Fibroblast of skin of right biceps (primary cell): ENCODE measurements at places on chromosomes 4 and X.
A peak's percentile ranks its signal among the peaks of the same experiment; 100 is the strongest.

DNA sequence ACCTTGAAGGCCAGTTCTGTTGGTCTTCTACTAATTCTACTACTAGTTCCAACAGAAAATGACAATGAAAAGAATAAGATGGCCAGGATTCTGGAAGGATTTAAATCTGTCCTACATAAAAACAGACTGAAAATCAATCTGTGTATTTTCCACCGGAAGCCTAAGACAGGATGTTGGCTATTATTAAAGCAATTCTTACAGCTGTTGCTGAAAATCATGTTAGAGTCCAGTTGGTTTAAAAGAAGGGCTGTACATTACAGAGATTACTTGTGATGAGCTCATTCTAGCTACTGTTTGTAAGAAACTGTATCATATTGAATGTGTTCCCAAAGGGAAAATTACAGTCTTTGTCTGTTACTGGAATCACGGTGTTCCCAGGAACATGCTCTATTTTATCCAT, 54.8 kb upstream of the MAGEB16 start:
- DNase-seq = no peak

DNA sequence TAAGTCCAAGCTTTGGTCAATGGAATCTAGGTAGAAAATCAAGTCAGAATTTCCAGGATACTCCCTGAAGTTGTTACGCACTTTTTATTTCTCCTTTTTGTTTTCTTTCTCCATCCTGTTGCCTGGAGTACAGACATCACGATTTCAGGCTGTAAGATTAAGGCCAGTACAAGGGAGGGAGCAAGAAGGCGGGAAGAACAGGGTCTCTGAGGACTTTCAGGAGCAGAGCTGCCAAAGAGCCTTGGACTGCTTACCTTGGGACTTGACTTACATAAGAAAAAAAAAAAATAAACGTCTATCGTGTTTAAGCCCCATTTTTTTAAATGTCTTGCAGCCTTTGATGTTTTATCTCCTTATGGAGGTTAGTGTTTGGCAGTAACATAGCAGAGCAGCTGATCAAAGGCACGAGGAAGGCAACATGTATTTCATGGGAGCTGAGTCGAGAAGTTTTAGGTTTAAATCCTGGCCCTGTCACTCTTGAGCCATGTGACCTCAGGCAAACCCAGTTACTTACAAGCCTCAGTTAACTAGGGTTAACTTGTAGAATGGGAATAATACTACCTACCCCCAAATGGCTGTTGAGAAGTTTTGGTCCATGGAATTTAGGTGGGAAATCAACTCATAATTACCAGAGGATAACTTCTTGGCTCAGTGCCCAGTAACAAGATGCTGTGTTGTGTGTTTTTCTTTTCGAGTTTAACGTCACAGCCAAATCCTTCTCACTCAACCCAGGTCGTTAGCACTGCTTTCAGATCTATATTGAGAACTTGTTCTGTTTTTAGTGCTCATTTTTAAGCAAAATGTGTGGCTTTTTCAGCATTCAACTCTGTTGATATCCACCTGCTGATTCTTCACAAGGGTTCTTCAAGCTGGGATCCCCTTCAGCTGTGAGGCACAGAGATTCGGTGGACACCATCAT, 106.8 kb downstream of the CLNK start:
- no peak for DNase-seq

DNA sequence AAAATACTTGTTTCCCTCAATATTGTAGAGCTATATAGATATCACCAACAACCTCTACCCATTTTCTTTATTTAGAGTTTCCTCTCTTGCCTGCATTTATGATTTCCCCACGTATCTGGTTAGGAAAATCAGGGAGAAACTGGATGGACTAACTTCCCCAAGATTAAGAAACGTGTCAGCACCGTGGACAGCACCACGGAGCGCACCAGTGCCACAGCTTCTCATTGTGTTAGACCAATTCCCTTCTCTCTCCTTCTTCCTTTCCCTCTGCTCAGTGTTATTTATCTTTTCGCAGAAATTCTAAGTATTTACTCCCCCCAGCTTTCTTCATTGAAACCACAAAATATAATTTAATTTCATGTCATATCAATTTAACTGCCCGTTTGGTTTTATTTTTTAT, 568.6 kb upstream of the BOD1L1 start:
- peak; percentile 53 for DNase-seq

- DNase-seq = no peak
These were observed at the start of gene PPP1R3F for GRCh38 chrX:49269767-49270248. Gene PPP1R3F, plus strand, starts transcription at chrX:49269793. Its CDS starts 77 bp downstream, at chrX:49269870.

GRCh38 chr4:76354517-76355473, 48.3 kb downstream of the STBD1 start:
- DNase-seq = no peak

DNA sequence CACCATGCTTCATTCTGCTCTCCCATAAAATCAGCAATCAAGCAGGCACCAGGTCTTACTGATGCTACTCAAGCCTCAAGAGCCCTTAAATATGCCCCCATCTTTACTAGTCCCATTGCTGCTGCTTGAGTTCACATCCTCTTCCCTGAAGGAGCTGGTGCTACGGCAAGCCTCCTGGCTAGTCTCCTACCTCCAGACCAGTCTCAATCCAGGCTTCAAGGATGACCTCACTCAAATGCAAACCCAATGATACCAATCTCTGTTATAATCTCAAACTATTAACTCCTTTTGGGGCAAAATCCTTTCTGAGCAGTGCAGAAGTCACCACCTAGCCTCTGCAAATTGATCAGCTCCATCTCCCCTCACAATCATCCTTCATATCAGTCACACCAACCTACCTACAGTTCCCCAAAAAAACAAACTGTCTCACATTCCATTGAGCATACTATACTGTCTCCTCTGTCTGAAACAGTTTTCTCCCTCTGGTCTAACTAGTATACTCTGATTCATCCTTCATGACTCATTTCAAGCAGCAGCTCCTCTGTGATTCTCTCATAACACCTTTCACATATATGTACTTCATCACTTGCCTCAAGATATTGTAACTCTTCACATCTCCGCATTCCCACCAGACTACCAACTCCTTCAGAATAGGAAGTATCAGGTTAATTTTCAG, 30.0 kb downstream of the PAPSS1 start:
- DNase-seq = peak; percentile 86

DNA sequence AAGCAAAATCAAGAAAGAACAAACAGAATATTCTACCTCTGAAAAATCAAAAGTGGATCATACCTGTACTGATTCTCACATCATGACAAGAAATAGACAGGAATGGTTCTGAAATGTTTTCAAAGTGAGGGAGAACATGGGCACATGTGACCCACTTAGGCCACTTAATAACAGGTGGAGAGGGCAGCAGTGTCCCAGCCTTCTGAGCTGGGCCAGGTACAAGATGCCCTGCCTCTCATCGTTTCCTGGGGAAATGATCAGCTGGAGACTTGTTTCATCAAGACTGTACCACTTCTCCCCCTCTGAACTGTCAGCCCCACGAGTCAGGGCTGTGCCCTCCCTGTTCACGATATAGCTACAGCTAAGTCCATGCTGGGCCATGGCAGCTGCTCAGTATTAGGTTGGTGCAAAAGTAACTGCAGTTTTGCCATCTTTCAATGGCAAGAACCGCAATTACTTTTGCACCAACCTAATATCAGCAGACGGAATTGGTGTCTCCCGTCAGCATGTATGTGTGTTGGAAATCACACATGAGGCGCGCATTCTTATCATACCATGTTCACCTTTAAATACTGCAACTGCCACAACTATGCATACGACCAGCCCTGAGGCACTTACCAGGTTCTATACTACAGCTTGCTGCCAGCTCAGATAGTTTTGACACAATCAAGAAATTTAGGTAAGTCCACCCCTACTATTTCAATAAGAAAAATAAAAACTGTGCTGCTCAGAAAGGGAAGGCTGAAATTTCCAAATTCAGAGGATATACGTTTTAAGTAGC, 71.4 kb downstream of the GATB start:
- no peak for DNase-seq

DNA sequence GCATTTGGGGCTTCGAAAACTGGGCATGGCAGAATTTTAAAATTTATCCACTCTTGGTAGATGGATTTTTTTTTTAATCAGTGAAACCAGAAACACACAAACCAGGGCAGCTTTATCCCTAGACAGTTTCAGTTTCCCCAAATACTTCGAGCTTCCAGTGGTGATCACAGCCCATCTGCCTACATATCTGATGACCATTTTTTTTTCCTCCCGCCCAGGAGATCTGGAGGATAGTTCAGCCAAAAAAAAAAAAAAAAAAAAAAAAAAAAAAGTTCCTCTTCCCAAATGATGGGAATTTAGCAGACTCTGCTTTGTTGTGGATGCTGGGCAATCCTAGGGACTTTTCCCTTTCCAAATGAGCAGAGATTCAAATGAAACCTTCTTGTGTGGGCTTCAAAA, 1.0 kb upstream of the TBC1D9 start:
- no peak for DNase-seq

DNA sequence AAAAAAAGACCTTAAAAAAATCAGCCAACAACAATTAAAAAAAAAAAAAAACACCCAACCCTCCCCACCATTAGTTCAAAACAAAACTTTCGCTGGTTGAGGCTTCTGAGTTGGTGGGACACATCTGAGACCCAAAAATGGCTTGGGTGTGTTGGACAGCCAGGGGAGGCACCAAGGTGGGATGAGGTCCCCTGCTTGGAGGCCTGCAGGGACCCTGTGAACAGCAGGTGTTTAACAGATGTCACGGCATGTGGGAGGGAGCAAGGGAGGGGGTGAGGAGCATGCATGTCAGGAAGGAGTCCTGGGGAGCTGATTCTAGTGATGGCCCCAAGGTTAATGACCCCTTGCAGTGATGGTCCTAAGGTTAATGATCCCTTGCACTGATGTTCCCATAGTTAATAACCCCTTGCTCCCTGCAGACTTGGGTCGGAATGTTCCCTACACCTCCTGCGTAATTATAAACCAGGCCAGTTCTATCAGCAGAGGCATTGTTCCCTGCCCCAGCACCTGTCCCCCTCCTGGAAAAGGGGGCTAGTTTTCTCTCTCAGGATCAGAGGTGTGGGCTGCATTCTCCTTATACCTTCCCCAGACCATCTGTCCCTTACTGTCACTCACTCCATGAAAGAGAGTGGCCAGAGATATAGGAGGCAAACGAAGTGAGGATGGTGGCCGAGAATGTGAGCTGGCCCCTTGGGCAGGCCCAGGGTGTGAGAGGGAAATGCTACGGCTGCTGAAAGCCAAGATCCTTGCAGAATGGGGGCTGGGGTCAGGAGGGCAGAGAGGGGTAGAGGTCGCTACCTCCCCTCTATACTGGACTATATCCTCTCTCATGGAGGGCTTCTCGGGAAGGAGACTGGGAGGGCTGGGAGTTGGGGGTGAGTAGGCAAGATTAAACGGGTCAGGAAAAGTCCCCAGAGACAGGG, 2.3 kb upstream of the FOXP3 start:
- DNase-seq = no peak

GRCh38 chr4:48914311-48914710, 7.7 kb upstream of the OCIAD2 start:
- DNase-seq = peak; percentile 43

DNA sequence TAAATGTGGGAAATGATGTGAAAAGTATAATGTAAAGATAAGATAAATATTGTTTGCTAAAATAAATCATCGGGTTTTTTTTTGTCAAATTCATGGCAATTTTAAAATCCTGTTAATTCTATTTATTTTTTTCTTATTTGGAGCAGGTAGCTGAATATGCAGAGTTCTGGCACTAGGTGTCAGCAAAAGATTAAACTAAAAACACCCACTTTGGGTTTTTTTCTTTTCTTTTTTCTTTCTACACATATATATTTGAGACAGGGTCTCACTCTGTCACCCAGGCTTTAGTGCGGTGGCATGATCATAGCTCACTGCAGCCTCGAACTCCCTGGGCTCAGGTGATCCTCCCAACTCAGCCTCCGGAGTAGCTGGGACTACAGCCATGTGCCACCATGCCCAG, 6.9 kb upstream of the RAP2C start:
- DNase-seq = no peak

- DNase-seq = peak; percentile 41
These were observed 222.5 kb downstream of the MGST2 start for GRCh38 chr4:139887962-139888735.

GRCh38 chr4:183105092-183105491, 6.0 kb downstream of the WWC2 start:
- DNase-seq = no peak

GRCh38 chrX:153924149-153924861, 1.8 kb downstream of the ARHGAP4 start:
- peak; percentile 41 for DNase-seq

- no peak for DNase-seq
These were observed 933.9 kb upstream of the EPHA5 start for GRCh38 chr4:66604192-66604591.

GRCh38 chr4:117560329-117560728, 474.0 kb upstream of the NDST3 start:
- DNase-seq = peak; percentile 25

GRCh38 chr4:56857601-56858309, 36.3 kb upstream of the SPINK2 start:
- DNase-seq = no peak

GRCh38 chr4:153706519-153706918, 22.4 kb downstream of the TLR2 start:
- no peak for DNase-seq

DNA sequence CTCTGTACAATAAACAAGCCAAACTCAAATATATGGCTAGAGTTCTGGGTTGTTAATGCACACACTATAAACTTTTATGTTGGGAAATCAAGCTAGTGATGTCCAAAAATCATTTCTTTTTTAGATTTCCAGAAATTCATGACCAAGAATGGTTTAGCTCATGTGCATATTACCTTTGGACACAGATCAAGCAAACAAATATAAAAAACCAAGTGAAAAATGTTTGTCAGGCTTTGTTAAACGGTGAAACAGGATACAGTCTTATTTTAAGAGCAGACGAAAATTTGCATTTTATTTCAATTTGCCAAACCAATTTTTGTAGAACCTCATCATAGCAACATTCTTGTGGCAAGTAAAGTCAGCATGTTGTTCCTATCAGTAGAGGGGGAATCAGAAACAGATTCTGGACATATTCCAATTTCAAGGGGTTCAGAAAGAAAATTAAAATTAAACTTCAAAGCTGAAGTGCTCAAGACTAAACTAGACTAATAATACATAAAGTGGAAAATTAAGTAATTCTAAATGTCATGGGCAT, 413.6 kb downstream of the TRIML1 start:
- peak; percentile 48 for DNase-seq

GRCh38 chr4:169612871-169613859, 782 bp upstream of the NEK1 start:
- DNase-seq = peak; percentile 77

- no peak for DNase-seq
These were observed 1.8 kb downstream of the CCNQ start for GRCh38 chrX:153596981-153597750.

DNA sequence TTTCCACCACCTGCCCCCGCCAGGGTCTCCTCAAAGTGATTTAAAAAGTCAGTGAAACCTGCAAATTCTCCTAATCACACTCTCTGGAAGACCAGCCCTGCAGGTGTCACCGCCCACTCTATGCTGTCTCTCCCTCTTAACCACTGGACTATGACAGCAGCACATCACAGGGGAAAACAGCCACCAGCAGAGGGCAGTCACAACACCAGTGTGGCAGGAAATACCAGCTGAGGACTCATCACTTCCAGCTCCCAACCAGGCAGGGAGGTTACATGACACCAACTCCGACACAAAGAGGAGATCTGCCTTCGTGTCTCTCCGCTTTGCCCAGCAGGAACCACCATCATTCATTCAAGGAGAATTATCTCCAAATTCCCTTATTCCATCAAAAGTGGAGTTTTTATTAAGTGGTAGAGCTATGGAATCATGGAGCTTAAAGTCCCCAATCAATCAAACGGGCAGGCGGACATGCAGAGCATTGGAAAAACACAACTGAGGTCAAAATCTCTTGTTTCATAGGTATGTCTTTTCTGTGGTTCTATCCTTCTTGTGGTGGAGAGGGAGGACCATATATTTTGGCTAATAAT, 91.3 kb downstream of the NSUN7 start:
- DNase-seq = peak; percentile 89

GRCh38 chr4:917466-917865, 14.7 kb downstream of the GAK start:
- no peak for DNase-seq
